Stimulated activated CD8-positive, alpha-beta memory T cell treated with anti-CD3 and anti-CD28 coated beads, Interleukin-15, amount 100 ng/mL, for 1 hour (primary cell): ENCODE measurements at places on chromosomes 7 and 10.

DNA sequence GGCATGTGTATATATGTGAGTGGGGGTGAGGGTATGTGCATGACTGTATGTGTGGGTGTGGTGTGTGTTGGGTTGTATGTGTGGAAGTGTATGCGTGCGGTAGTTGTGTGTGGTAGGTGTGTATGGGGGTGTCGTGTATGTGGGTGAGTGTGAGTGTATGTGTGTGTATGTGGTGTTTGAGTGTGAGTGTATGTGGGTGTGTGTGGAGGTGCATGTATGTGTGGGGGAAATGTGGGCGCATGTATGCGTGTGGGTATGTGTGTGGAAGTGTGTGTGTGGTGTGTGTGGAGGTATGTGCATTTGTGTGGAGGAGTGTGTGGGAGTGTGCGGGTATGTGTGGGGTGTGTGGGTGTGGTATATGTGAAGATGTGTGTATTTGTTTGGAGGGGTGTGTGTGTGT, 269.5 kb downstream of the GPR158 start:
- no peak for DNase-seq

DNA sequence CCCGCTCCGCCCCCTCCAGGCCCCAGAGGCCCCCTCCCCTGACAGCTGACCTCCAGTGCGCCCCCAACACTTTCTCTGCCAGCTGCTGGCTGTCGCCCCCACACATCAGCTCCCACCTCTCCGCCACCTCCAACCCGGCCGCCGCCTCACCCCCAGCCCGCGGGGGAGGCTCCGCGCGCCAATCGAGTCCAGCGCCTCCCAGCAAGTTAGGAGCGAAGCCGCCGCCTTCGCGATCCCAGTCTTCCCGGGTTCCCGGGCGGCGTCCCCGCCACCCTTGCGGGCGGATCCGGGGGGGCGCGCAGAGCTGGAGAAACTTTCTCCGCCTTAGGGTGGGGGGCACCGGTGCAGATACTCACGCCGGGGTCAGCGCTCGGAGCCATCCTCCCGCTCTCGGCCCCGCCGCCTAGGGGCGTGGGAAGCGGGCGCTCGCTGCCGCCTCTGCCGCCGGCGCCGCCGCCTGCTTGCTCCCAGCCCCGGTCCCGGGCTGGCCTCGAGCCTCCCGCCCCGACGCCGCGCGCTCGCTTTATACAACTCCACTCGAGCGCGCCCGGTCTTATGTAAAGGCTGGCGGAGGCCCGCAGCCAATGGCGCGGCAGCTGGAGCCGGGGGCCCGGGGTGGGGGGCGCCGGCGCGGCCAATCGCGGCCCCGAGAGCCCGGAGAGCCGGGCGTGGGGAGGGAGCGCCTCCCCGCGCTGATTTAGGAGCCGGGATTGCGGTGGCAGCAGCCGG, at the start of gene CRTAC1:
Gene CRTAC1 (minus strand): TSS at position 529 of the 729 bp plus-strand sequence. CDS start 149 bp downstream, at position 380.
- DNase-seq = no peak

GRCh38 chr7:156423876-156424275, 216.7 kb upstream of the RNF32 start:
- DNase-seq = no peak

DNA sequence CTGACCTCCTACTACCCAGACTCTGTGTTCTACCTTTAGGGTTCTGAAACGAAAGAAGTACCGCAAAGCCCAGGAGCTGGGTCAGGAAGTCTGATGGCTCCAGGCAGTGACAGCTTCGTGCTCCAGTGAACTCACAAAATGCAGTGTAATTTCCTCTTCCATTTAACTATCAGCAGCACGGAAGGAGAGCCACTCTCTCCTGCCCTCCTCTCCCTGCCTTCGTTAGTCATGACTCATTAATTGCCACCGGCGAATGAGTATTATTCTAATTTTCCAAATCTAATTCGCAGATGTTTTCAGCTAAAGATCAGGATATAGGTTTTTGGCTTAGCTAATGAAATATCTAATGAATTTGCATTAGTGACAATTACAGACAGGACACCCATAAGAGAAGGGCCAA, 1262.0 kb downstream of the TYW1 start:
- no peak for DNase-seq

- DNase-seq = no peak
Measured at GRCh38 chr7:229184-229964, 37.0 kb downstream of the FAM20C start.
